ENCODE measurements at places on chromosomes 6 and 20. TPM values are rescaled to one million over a fixed set of nuclear protein-coding genes. Genes with fewer than 3 reads are reported as not detected.

DNA sequence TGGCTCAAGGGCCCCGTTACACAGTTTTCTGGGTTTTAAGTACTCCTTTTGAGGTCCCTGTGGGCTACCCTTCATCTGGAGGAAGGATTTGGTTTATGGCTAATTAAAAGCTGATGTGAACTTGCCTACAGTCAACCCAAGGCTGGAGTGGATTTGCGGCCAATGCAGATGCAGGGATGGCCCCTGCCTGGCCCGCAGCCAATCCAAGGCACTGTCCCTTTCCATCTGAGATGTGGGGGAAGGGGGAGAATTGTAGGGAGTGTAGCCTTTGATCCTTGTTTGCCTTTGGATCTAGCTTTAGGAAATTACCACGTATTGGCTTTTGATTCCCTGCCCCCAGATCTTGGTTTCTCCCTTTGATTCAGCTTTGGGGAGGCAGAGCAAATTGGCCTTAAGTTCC, 128.0 kb upstream of the GGTLC1 start:
- no peak for DNase-seq

DNA sequence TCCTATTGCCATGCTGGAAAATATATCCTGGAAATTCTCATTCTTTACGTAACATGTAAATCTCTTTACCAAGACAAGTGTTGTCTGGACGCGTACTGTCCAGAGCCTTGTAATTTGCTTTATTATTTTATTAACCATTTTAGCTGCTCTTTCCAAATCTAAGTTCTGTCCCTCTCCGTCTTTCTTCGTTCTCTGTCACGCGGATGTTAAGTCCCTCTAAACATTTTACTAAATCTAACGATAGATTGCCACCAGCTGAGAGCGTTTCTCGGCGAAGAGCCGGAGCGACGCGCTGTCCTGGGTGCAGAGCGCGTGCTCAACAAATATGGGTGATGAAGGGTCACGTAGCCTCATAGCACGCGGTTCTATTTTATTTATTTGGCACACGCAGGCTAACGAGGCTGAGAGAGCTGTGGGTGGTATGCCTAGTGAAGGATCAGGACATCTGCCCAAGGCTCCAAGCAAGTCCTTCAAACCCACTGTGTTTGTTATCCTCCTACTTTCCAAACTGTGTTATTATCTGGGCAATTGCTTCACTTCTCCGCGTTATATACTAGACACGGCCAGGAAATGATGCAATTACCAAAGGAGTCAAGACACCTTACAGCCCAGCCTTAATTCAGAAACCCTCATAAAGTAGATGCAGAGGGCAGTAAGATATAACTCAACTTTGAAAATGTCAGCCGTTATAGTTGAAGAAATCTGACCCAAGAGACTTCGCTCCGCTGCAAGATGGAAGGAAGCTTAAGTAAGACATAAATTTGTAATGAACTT, 10.0 kb upstream of the NCOA7 start:
- peak; percentile 41 for DNase-seq

GRCh38 chr6:19805129-19805481, 32.1 kb upstream of the ID4 start:
- no peak for DNase-seq

DNA sequence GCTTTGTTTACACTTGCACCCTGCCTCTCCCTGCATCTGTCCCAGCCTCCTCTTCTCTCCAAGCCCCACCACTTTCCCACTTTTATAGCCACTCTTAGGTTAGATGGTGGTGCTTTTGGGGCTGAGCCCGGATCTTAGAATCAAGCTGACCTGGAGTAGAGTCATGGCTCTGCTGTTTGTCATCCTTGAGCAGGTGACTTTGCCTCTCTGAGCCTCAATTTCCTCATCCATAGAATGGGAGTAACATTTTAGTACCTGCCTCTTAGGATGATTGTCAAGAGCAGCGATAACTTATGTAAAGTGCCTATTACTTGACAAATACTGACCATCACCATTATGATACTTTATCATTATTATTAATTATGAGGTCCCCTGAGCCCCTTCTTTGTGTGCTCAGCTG, 48.2 kb downstream of the CPNE5 start:
- no peak for DNase-seq

DNA sequence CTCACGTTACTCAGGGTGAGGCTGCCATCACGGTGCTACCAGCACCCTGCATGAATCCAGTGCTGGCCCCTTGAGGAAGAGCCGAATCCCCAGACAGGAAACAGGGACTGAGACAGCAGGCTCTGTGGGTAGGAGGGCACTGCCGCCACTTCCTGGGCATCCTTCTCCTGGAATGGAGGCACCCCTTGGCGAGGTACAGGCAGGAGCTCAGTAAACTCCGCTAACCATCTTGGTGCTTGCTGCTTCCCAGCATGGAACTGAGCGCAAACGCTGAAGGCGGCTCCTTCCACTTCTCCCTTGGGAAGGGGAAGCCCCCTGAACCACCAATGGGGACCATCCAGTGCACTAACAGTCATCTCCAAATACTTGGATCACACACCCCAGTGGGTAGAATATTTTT, 13.5 kb upstream of the CCDC167 start:
- DNase-seq, result no peak

DNA sequence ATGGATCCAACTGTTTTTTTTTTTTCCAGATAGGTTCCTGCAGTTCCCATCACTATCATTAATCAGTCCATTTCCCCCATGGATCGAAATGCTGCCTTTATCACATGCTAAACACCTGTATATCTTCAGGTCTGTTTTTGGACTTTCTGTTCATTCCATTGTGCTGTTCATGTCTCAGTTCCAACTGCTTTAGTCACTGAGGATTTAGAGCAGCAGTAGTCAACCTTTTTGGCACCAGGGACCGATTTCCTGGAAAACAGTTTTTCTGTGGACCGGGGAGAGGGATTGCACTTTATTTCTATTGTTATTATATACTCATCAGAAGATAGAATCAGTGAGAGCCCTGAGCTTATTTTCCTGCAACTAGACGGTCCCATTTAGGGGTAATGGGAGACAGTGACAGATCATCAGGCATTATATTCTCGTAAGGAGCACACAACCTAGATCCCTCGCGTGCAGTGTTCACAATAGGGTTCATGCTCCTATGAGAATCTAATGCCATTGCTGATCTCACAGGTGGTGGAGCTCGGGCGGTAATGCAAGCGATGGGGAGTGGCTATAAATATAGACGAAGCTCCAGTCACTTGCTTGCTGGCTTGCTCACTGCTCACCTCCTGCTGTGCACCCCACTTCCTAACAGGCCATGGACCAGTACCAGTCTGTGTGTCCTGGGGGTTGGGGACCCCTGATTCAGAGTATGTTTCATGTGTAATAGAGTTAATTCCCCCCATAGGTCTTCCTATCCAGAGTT, 46.0 kb downstream of the CAP2 start:
- no peak for DNase-seq

GRCh38 chr20:36791862-36792261, 18.3 kb upstream of the DSN1 start:
- no peak for DNase-seq

- peak; percentile 47 for DNase-seq
Measured at GRCh38 chr6:6696867-6697531, 108.5 kb downstream of the LY86 start.

GRCh38 chr20:4161401-4162251, 146.3 kb upstream of the RNF24 start:
- no peak for DNase-seq

DNA sequence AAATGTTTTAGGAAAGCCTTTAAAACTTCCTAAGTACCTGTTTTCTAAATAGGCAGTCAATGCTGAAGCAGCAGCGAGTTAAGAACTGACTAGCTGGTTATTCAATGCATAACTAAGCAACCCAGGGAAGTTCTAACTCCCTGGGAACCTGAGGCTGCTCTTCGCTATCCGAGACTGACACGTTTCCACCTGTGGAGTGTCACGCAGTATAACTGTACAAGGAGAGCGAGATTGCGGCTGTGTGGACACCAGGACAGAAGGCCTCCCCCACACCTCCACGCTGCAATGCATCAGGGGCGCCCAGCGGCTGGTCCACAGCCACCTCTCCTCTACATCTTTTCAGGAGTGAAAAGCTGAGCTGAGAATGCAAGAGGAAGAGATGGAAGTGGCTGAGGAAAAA, 8.0 kb downstream of the PXDC1 start:
- DNase-seq, result no peak

DNA sequence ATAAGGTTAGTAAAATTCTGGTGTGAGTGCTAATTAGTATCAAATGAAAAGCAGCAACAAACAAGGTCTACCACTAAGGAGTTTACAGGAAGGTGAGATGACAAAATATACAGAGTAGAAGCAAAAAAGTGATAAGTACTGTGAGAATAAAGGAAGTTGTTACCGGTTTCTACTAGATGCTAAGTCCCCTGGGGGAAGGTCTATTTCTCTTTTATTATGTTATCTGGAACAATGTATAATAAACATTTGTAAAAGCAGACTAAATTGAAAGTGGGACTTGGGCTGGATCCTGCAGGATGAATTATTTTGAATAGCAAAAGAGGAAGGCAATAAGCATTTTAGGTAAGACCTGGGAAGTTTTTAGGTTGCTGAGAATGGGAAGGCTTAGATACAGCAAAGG, 158.7 kb upstream of the SLC22A16 start:
- DNase-seq, result no peak

GRCh38 chr6:150076196-150076893, 7.4 kb upstream of the ULBP3 start:
- no peak for DNase-seq

- no peak for DNase-seq
Measured at GRCh38 chr6:130975325-130975724, 87.7 kb downstream of the EPB41L2 start.

GRCh38 chr6:80029470-80029869, 25.0 kb downstream of the TTK start:
- DNase-seq, result no peak

GRCh38 chr6:80433010-80433672, 326.7 kb downstream of the BCKDHB start:
- DNase-seq, result no peak

GRCh38 chr6:120010075-120010474, 660.5 kb upstream of the MAN1A1 start:
- no peak for DNase-seq

DNA sequence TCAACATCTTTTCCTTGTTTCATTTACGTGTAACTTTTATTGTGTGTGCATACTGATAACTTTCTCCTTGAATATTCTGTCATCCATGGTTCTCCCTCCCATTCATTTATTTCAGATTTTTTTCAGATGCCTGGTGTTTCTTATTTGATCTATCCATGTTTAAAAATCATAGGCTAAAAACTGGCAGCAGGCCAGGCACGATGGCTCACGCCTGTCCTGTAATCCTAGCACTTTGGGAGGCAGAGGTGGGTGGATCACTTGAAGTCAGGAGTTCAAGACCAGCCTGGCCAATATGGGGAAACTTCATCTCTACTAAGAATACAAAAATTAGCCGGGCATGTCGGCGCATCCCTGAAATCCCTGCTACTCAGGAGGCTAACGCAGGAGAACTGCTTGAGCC, 31.1 kb downstream of the ABT1 start:
- DNase-seq, result no peak

DNA sequence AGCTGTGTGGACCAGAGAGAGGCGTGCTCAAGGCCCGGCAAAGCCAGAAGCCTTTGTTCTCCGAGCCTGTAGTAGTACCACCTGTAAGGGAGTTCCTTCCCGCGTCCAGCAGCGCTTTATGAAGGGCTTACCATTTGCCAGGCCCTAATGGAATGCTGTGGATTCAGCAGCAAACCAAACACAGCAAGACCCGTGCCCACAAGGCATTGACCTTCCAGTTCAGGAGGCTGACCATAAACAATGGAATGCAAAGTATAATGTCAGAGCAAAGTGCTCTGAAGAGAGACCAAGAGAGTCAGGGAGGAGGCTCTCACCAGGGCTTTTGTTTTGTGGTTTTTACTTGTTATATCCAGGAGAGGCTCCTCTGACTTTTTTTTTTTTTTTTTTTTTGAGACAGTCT, 209.8 kb downstream of the ZMYND8 start:
- no peak for DNase-seq

GRCh38 chr6:74000666-74001490, 304.9 kb downstream of the CD109 start:
- DNase-seq, result no peak

- DNase-seq, result peak; percentile 59
Measured at GRCh38 chr6:149317644-149318571, at the start of gene TAB2. TAB2 (plus strand) TSS chr6:149317712; CDS start chr6:149369998, 52,286 bp downstream.

GRCh38 chr6:6634735-6635075, 46.2 kb downstream of the LY86 start:
- no peak for DNase-seq

DNA sequence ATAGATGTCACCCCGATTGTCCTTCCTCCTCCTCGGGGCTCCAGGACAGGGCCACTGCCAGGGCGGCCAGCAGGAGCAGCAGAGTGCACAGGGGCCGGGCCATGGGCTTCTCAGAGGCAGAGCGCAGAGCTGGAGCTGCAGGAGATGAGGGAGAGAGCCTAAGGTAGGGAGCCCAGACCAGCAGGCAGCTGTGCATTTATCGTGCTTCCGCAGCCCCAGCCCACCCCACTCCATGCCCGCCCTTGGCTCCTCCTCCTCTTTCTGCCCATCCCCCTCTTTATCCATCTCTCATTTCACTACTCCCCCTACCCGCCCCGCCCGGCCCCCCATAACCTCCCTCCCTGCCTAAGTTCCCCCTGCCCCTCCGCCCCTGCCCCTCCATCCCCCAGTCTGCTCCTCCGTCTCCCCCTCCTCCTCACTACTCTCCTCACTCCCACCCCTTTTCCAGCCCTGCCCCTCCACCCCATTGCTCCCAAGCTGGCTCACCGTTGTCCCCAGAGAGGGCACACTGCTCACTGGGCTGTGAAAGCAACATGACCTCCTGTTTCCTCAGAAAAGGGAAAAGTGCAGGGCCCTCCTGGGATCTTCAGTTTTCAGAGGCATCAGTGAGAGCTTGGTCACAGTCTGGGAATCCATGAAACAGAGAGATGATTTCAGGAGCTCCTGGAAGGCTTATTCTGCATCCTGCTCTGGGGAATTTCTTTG, 25.5 kb upstream of the CST1 start:
- no peak for DNase-seq

The LBP gene
- not detected for polyA plus RNA-seq

The SLC17A9 gene
- polyA plus RNA-seq, result 0.63 TPM

The TRIM15 gene
- polyA plus RNA-seq, result not detected

The PNPLA1 gene
- polyA plus RNA-seq, result not detected

The TFAP2B gene
- polyA plus RNA-seq, result not detected

The TRIM27 gene
- 82.2 TPM for polyA plus RNA-seq

The GINM1 gene
- polyA plus RNA-seq, result 24.6 TPM

The KCNS1 gene
- 0.07 TPM for polyA plus RNA-seq

The BMP2 gene
- not detected for polyA plus RNA-seq

The PAX1 gene
- polyA plus RNA-seq, result not detected

The APOBEC2 gene
- polyA plus RNA-seq, result 0.25 TPM

The RSPO3 gene
- not detected for polyA plus RNA-seq

The SLC22A23 gene
- polyA plus RNA-seq, result 5.9 TPM

The NKX2-4 gene
- polyA plus RNA-seq, result not detected

The WFDC2 gene
- polyA plus RNA-seq, result not detected

Measured in naive thymus-derived CD4-positive, alpha-beta T cell (primary cell).